Inflammatory macrophage treated with lipopolysaccharide for 4 hours (primary cell): ENCODE measurements at places on chromosomes 7 and 10.

- DNase-seq = no peak
Measured at GRCh38 chr10:46294641-46295220, 7.9 kb downstream of the ANTXRL start.

GRCh38 chr7:94286111-94286510, 108.6 kb upstream of the COL1A2 start:
- no peak for DNase-seq

DNA sequence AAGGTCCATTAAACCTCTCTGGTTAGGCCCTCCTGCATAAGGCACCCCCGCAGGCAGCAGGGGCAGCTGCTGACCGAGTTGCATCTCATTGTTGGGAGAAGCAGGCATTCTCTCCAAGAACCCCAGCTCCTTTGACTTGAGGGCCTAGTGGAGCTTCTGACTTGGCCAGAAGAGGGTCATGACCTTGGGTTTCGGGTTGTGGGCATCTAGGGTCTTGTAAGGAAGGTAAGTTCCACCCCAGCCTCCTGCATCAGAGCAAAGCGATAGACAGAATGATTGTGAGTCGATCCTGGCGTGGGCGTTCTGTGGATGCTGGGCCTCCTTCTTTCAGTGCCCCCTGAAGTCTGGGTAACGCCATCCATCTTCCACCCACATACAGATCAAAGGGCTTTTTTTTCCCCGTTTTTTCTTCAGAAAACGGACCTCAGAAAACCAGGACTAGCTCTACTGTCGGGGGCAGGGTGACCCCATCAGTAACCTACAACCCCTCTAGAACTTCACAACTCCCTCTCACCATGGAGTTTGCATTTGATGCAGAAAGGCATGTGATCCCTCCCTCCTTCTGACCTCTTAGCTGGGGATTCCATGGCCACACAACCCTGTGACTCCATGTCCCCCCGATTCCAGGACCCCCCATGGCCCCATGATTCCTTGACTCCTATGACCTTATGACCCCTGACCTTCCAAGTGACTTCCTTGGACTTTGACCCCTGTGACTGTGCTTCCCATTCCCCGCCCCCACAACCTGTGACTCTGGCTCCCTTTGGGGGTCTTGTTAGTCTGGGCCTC, 3.0 kb downstream of the SEMA4G start:
- no peak for DNase-seq

DNA sequence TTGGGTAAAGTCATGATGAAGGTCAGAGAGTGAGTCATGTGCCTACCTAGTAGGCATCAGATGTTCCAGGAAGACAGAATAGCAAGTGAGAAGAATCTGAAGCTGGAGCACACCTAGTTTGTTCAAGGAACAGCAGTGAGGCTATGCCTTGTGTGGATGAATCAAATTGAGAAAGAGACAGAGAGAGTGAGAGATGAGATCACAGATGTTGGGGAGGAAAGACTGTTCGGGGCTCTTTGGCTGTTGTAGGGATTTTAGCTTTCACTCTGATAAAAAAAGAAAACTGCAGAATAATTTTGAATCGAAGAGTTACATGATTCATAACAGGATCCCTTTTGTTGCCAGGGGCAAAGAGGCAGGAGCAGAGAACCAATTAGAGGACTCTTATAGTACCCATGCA, 6.3 kb downstream of the LIPF start:
- DNase-seq = no peak

DNA sequence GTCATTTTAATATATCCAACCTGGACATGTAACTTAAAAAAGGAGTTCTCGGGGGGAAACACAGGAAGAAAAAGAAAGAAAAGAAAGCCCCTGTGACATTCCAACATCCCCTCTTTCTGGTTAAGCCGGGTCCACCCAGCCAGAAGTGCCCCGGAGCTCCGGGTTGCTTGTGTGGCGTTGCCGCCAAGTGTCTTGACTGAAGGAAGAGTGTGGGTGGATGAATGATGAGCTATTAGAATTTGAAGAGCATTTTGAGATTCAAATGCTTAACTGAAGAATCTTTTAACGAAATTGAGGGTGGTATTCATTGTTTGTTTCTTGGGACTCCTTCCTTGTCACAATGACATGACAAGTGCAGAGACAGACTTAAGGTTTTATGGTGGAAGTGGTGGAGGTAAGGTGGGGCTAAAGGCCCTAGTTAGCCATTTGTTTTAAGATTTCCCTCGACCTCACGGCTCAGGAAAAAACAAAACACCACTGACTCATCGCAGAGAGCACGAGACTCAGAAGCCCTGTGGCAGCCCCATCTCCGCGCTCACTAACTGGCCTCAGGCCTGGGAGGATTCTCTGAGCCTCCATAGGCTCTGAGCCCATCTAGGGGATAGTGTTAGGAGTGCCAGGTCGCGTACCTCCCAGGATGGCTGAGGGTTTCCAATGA, 1.8 kb upstream of the GLI3 start:
- DNase-seq = no peak

DNA sequence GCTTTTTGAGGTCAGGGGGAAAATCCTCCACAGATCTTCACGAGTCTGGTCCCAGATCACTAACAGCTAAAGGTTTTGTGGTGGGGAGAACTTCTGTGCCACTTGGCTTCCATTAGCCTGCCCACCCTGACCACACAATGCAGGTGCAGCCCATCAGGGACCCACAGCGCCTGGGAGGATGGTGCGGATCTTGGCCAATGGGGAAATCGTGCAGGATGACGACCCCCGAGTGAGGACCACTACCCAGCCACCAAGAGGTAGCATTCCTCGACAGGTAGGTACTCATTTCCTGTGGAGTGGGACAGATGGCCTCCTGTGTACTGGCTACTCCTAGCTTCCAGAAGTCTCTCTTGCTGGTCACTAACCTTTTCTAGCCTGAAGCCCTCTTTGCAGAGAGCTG, 1.5 kb downstream of the FAM241B start:
- DNase-seq = no peak

- no peak for DNase-seq
Measured at GRCh38 chr7:2373124-2373556, 18.5 kb downstream of the EIF3B start.

- no peak for DNase-seq
Measured at GRCh38 chr7:27843584-27844305, 103.8 kb downstream of the TAX1BP1 start.

GRCh38 chr7:55366461-55367070, 1.4 kb downstream of the LANCL2 start:
- peak; percentile 6 for DNase-seq

DNA sequence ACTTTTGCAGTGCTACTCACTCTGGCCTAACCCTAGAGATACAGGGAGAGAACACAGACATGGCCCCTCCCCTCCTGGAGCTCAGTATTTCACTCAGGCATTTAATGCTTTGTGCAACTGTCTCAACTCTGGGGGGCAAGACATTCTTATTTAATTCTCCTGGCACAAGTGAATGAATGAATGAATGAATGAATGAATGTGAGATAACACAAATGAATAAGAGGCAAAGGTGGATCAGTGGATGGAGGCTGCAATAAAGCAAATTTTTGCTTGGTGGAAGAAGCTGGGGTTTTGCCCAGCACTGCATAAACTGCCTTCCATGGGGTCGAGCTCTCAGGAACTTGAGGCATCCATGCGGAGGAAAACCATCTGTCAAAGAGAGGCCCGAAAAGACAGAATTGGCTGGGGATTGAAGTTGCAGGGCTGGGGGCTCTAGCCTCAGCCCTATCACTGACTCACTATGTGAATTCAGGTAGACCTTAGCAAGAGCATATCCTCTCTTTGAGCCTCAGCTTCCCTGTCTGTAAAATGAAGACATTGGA, 441.4 kb upstream of the ZMIZ1 start:
- DNase-seq = no peak

DNA sequence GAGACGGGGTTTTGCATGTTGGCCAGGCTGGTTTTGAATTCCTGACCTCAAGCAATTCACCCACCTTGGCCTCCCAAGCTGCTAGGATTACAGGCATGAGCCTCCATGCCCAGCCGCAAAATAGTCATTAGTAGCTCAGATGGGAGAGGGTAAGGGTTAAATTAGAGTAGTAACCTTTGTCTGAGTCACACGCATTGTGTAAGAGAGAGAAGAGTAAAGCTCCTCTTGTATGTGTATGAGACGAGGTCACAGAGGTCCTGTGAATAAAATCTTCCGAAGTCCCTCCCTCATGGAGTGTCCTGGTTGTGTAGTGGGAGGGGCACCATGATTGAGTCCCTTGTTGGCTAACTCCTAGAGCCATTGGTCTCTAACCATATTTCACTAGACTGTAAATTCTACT, 85.2 kb upstream of the CDC14C start:
- no peak for DNase-seq
